WTC11 (cell line): ENCODE measurements at places on chromosomes 5 and 9.

DNA sequence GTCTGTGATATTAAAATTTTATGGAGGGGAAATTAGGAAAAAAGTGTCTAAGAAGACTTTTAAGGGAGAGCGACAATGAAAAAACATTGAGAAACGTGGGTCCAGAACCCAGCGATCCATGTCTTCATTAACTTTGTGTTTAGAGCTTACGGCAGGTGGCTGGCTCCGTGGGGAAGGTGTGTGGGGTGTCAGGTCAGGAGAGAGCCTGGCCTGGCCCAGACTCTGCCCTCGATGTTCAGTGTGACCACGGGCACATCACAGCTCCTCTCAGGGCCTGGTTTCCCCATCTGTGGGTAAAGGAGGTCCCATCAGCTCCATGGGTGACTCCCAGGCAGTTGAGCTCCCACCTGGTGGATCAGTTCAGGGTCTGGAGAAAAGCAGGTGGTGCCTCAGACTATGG is 22.1 kb downstream of the DAB2IP start:
- no peak overlapping the region for H3K4me3 ChIP-seq
- H3K4me1 ChIP-seq = peaks cover 14% of the 10 kb centered on the region
- H3K36me3 ChIP-seq = peaks cover 6% of the 10 kb centered on the region

DNA sequence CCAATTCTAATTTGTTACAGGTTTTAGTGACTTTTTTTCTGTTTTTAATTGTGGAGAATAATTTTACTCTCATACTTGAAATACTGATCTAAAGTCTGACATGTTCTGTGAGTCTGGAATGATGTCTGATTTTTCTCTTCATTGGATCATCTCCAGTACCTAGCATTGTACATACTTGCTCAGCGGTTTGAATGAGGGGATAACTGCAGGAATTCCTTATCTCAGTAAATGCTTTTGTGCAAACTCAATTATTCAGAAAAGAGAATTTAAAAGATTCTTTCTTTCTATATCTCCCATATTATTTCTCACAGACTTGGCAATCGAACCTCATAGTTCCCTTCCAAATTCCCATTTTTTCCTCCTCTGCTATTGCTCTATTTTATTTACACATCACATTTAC is 397.9 kb upstream of the SGCD start:
- no peak for DNase-seq
- no peak overlapping the region for H3K4me3 ChIP-seq
- H3K36me3 ChIP-seq = no peaks in the 10 kb centered on the region
- no peaks in the 10 kb centered on the region for H3K27me3 ChIP-seq
- H3K4me1 ChIP-seq = peaks cover 7% of the 10 kb centered on the region
- no peak overlapping the region for H3K27ac ChIP-seq

GRCh38 chr5:172556971-172557461 is 84.0 kb upstream of the NEURL1B start:
- H3K4me1 ChIP-seq = peaks cover 6% of the 10 kb centered on the region
- H3K36me3 ChIP-seq = no peaks in the 10 kb centered on the region
- DNase-seq = no peak
- H3K27ac ChIP-seq = no peak overlapping the region

DNA sequence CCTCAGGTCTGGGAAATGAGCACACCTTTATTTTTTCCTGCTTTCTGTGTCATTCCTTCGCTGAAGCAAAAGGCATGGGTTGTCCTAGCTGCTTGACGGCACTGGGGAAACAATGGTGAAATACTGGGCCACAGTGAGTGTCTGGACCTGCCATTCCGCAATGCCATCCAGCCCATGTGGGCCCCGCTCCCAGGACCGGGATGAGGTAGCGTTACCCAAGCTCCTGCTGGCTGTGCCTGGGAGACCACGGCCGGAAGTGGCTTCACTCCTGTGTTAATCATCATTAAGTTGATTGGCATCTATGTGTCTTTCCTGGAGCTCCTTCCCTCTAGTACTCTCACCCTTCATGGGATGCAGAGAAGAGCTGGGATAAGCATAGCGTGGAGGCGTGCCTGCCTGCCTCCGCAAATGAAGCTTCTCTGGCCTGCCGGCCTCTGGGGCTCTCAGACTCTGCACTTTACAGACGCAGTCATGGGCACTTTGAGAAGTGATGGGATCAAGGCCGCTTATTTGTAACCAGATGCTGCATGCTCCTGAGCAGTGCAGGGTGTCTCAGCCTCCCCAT is 16.5 kb upstream of the SMIM32 start:
- H3K4me1 ChIP-seq = peaks cover 4% of the 10 kb centered on the region
- no peak for DNase-seq
- H3K4me3 ChIP-seq = no peak overlapping the region
- H3K36me3 ChIP-seq = peaks cover 5% of the 10 kb centered on the region; the same call in 1 of the 2 replicates

GRCh38 chr9:109062543-109062942 is 49.2 kb upstream of the CTNNAL1 start:
- DNase-seq = no peak
- H3K27ac ChIP-seq = no peak overlapping the region
- peaks cover 52% of the 10 kb centered on the region for H3K36me3 ChIP-seq
- no peaks in the 10 kb centered on the region for H3K27me3 ChIP-seq
- H3K4me3 ChIP-seq = no peak overlapping the region

DNA sequence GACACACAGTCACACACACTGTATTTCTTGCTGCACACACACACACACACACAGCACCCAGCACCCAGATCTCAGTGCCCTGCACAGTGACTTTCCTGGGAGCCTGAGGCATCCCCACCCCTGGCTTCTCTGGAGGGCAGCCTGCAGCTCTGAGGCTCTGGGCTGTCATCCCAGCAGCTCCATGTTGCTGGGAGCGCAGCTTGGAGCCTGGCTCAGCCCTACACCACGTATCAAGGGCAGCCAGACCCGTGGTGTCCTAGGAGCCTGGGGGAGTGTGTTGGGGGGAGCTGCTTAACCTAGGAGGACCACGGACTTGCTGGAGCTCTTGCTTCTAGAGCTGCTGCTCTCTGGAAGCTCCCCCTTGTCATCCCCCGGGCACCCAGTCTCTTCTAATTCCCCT is 5.2 kb downstream of the IER5L start:
- no peak overlapping the region for H3K27ac ChIP-seq
- DNase-seq = no peak
- H3K4me1 ChIP-seq = peaks cover 14% of the 10 kb centered on the region
- H3K4me3 ChIP-seq = no peak overlapping the region
- no peaks in the 10 kb centered on the region for H3K36me3 ChIP-seq

- H3K4me3 ChIP-seq = no peak overlapping the region
- H3K36me3 ChIP-seq = peaks cover 48% of the 10 kb centered on the region
- H3K27ac ChIP-seq = no peak overlapping the region
- H3K27me3 ChIP-seq = no peaks in the 10 kb centered on the region
- H3K4me1 ChIP-seq = no peaks in the 10 kb centered on the region
- no peak for DNase-seq
These were observed 38.8 kb upstream of the RPL26L1 start for GRCh38 chr5:172920447-172920849.

DNA sequence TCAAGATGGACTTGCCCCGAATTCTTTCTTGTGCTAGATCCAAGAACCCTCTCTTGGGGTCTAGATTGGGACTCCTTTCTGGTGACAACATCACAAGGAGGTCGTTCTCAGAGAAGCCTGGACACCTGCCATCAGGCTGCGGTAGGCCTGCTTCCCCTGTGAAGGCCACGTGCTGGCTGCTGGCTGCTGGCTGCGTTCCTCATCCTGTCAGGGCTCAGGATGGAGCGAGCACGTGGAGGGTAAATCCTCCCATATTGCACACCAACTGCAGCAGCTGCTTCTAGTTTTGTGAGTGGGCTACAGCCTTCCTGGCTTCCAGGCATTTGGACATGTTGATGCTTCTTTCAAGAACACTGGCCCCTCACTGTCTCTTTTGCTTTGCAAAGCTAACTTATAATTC is 95.6 kb downstream of the HSPA4 start:
- H3K27ac ChIP-seq = no peak overlapping the region
- no peak overlapping the region for H3K4me3 ChIP-seq
- H3K4me1 ChIP-seq = peaks cover 4% of the 10 kb centered on the region; the same call in 1 of the 2 replicates
- H3K36me3 ChIP-seq = peaks cover 4% of the 10 kb centered on the region; the same call in 1 of the 2 replicates
- DNase-seq = no peak
- no peaks in the 10 kb centered on the region for H3K27me3 ChIP-seq

- peaks cover 21% of the 10 kb centered on the region for H3K4me1 ChIP-seq
- H3K36me3 ChIP-seq = no peaks in the 10 kb centered on the region
- no peak for DNase-seq
- H3K27me3 ChIP-seq = no peaks in the 10 kb centered on the region
- no peak overlapping the region for H3K27ac ChIP-seq
These were observed 53.6 kb downstream of the WHRN start for GRCh38 chr9:114451707-114452031.

GRCh38 chr5:9239071-9239470 is 306.8 kb downstream of the SEMA5A start:
- no peak for DNase-seq
- H3K27ac ChIP-seq = no peak overlapping the region
- H3K36me3 ChIP-seq = no peaks in the 10 kb centered on the region
- H3K27me3 ChIP-seq = no peaks in the 10 kb centered on the region
- H3K4me3 ChIP-seq = no peak overlapping the region
- H3K4me1 ChIP-seq = peaks cover 1% of the 10 kb centered on the region

GRCh38 chr9:105309531-105309931 is 65.1 kb downstream of the SLC44A1 start:
- DNase-seq = no peak
- no peak overlapping the region for H3K4me3 ChIP-seq
- H3K27ac ChIP-seq = no peak overlapping the region

GRCh38 chr5:14327624-14328023 is 184.5 kb downstream of the TRIO start:
- H3K4me3 ChIP-seq = no peak overlapping the region
- no peaks in the 10 kb centered on the region for H3K27me3 ChIP-seq
- peaks cover 14% of the 10 kb centered on the region for H3K4me1 ChIP-seq
- no peak for DNase-seq

GRCh38 chr5:2005101-2006041 is 122.6 kb upstream of the IRX4 start:
- H3K4me1 ChIP-seq = 0 out of 2 replicates have a peak, but pooled peaks cover 3% of the 10 kb centered on the region
- H3K27me3 ChIP-seq = no peaks in the 10 kb centered on the region
- no peaks in the 10 kb centered on the region for H3K36me3 ChIP-seq
- no peak overlapping the region for H3K27ac ChIP-seq

- no peaks in the 10 kb centered on the region for H3K4me1 ChIP-seq
- H3K36me3 ChIP-seq = peaks cover 13% of the 10 kb centered on the region
- peaks cover under 1% of the 10 kb centered on the region; the same call in 1 of the 2 replicates for H3K27me3 ChIP-seq
- H3K4me3 ChIP-seq = no peak overlapping the region
- H3K27ac ChIP-seq = no peak overlapping the region
These were observed 381.1 kb downstream of the ZNF608 start for GRCh38 chr5:124365361-124365801.

DNA sequence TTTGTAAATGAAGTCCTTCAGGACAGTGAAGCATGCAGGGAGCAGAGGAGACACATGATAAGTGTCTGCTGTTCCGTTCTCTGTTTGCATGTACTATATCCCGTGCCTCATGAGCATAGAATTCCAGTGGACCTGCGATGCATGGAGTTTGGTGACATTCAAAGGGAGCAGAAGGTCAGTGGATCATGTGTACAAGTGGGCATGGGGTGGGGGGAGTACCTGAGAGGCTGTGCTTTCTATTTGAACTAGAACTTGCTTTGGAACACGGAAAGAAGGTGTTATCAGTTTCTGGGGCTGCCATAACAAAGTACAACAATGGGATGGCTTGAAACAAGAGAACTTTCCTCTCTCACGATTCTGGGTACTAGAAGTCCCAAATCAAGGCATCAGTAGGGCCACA is 5.1 kb upstream of the CCNJL start:
- H3K27me3 ChIP-seq = no peaks in the 10 kb centered on the region; the same call in 1 of the 2 replicates
- no peak overlapping the region for H3K4me3 ChIP-seq
- H3K27ac ChIP-seq = no peak overlapping the region
- H3K36me3 ChIP-seq = no peaks in the 10 kb centered on the region
- DNase-seq = no peak
- H3K4me1 ChIP-seq = peaks cover 42% of the 10 kb centered on the region
